WERI-Rb-1 (cell line): ENCODE measurements at places on chromosomes 16 and 17.

DNA sequence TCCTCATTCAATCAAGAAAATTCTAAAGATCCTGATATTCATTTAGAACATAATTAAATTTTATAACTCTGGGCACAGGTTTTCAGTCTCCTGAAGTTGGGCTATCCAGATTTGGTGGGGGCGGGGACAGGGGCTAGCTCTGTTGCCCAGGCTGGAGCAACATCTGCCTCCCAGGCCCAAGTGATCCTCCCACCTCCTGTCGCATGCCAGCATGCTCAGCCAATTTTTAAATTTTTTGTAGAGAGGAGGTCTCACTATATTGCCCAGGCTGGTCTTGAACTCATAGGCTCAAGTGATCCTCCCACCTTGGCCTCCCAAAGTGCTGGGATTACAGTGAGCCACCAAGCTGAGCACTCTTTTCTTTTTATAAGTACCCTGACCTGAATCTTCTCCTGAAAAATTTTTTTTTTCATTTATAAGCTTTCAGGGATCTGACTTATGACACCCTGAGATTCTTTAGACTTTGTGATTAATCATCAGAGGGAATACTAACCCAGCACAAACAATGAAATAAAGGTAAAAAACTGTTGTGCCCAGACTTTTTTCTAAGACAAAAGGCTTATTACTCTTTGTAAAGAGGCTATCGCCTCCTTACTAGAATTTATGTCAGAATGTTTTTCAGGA, 62.6 kb downstream of the TUBD1 start:
- DNase-seq: no peak

DNA sequence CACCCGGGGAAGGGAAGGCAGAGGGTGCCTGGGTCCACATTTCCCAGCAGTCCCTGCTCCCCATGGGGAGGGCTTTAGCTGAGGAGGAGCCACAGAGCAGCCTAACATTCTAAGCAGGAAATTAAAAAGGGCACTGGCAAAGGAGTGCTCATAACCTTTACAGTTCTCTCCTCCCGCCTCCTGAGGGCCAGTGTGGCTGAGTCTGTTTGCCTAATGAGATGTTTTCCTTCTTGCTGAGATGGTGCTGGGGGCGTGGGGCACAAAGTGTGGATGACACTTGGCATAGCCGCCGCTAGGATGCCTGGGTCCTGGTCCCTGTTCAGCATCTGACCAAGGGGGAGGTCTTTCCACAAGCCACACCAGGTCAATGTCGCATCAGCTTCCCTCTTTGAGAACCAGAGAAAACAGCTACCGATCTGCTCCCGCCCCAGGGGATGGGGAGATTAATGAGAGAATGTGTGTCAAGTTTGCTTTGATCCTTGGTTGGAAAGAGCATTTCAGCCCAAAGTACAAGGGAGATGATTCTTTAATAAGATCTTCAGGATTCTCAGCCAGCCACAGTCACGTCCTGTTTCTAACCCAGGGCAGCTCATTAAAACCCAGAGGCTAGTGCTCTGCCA, 5.8 kb downstream of the KIF18B start:
- DNase-seq: no peak

- DNase-seq: no peak
These were observed 40.2 kb upstream of the SLC12A3 start for GRCh38 chr16:56824804-56825203.

DNA sequence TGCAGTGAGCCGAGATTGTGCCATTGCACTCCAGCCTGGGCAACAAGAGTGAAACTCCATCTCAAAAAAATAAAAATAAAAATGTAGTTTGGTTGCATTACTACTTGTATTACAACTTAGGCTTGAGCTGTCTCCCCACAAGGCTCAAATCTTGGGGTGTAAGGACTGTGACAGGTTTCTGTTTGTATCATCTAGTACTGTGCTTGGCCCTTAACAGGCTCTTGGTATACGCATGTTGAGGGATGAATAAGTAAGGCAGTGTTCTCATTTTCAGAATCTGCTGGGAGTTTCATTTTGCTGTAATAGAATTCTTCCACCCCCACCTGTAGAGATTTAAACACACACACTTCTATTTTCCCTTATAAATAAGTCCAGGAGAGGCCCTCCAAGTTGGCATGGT, 289.4 kb upstream of the EEF2KMT start:
- no peak for DNase-seq

- no peak for DNase-seq
These were observed 46.3 kb downstream of the TANGO6 start for GRCh38 chr16:68889508-68890150.

DNA sequence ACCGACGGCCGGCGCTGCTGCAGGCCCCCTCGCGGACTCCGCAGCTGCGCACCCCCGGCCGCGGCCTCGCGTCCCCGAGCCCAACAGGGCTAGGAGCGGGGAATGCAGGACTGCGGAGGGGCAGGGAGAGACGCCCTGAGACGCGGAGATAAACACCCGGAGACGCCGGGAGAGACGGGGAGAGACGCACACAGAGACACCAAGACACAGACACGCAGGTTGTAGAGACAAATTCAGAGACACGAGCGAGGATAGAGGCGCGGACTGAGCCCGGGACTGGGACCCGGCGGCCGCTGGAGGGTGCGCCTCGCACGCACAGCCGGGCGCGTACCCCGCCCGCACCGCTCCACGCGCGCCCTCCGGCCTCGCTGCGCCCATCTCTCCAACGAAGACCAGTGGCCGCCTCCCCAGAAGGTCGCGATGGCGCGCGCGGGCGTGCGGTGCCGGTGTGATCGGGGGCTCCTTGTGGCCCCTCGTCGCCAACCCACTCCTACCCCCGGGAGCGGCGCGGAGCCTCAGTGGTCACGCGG, 902 bp downstream of the STAC2 start:
- no peak for DNase-seq

DNA sequence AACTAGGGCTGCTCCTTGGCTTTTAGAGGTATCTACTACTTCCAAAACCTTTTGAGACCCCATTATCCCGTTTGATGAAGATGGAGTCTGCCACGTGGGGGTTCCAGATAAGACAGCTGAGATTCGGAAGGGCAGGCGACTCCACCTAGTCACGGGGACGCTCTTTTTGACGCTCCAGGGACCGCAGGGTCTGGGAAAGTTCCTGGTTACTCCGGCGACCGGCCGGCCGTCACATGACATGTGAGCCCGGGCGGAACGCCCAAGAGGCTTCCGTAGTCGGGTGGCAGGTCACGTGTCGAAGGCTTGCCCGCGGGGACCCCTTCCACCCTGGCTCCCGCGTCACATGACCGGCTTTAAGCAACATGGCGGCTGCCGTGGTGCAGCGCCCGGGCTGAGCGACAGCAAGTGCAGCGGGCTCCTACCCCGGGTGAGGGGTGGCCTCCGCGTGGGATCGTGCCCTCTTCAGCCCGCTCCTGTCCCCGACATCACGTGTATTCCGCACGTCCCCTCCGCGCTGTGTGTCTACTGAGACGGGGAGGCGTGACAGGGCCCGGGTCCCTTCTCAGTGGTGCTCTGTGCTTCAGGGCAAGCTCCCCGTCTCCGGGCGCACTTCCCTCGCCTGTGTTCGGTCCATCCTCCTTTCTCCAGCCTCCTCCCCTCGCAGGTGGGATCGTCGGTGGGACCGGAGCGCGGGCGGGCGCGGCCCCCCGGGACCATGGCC, at the start of gene SPNS1:
Gene SPNS1, plus strand, starts transcription at position 342 of the 721 bp plus-strand sequence. Its CDS starts 374 bp downstream, at position 716.
- DNase-seq: peak; percentile 96
